ENCODE measurements at places on chromosomes 1 and 21.

DNA sequence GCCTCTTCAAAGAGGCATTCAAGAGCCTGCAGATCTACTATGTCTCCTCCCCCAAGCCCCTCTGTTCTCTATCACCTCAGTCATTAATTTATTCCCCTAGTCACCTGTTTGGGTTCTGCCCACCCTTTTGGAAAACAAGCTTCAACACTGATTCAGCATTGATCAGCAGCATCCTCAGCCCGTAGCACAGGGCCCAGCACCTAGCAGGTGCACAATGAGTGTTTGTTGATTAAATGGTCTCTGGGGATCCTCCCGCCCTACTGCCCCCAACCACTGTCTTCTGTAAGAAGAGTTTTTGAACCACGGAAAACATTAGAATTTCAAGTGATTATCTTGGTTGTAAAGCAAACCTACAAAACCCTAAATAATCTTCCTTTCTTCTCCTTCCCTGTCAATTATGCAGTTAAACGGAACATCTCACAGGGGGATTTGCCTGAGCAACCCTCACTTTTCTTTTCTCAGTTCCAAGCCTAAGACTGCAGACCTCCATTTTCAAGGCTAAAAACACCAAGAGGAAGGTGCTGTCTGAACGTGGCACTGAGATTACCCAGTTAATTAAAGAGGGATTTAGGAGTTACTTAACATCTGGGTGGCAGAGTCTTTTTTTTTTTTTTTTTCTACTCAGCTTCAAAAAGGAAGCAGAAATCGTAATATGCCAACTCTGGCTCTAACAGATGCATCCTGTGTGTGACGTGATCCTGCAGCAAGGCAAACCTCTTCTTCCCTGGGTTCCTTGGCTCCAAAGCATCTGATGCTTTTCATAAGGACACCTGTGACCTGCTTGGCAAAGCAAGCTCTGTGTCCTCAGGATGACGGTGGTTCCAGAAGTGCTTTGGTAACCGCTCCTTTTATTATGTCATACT is 163.0 kb downstream of the KAZN start:
- no peak for DNase-seq

DNA sequence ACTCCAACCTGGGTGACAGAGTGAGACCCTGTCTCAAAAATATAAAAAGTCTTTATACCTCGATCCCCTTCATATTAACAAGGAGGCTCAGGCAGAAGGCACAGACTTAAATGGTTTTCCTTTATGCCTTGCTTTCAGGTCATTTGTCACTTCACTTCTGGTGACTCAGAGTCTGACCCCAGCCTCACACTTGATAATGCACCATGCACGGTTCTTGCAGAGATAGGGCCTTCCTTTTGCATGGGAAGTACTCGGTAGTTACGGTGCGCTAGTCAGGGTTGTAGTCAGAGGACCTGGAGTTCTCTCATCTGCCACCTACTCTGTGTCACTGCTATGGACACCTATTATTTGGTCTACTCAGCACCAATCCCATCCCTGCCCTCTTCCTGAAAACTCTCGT is 43.6 kb upstream of the BMP8B start:
- DNase-seq: no peak

- DNase-seq: no peak
Observed at GRCh38 chr1:160112357-160112756, 3.2 kb upstream of the ATP1A2 start.

DNA sequence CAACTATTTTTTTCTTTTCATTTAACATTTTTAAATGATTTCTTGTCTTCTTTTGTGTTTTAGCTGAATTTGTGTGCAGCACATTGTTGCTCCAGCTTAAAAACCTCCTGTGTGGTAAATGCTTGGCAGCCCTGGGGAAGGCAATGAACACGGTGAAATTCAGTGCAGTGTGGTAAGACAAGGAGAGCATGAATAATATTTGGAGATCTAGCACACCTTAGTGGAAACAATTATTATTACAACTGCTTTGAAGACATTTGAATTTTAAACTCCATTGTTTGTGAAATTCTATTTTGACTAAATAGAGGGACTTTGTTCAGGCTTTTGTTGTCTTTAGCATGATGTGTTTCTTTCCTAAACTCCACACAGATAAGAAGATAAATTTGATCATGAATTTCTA is 242.6 kb upstream of the CXADR start:
- DNase-seq: peak; percentile 52

- DNase-seq: no peak
Observed at GRCh38 chr1:4585216-4585615, 69.2 kb upstream of the AJAP1 start.

DNA sequence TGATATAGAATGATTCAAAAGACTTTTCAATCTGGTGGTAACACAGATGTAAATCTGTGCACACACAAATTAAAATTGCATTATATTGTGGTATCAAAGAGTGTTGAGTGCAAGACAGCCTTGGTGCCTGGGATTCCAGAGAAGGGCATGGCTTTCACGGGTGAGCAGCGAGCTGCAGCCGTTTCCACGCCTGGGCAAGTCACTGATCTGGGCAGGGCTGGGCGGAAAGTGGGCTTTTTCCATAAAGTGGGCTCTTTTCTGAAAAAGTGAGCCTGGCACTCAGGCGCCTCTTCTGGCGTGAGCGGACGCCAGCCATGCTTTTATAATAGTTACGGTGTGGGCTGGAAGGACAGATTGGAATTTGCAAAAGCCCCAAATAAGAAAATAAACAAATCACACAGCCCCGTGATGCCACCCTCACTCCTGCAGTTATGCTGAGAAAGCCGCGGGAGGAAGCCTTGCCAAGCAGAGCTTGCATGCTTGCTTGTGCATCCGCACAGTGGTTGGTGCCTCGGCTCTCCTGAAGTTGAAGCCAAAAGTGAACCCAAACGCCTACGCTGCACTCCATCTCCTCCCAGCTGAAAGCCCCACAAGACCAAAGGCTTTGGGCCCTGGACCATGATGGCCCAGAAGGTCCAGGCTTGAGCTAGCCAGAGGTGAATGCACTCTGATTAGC is 7.1 kb upstream of the C1orf115 start:
- DNase-seq: no peak

DNA sequence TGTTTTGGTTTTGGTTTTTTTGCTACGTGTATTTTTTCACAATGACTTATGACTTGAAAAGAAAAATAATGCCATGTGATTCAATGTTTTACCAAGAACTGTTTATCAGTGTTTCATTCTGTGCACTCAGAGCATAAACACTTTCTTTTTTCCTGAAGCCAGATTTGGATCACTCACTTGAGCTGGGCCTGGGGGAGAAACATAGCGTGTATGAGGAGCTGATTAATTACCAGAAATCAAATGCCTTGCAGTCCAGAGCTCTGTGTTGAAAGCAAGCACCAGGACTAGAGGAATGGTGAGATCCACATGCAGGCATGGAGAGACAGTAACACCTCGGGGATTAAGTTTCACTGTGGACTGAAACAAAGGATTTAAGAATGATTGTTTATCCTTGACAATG is 642.1 kb upstream of the ADGRL2 start:
- peak; percentile 49 for DNase-seq

DNA sequence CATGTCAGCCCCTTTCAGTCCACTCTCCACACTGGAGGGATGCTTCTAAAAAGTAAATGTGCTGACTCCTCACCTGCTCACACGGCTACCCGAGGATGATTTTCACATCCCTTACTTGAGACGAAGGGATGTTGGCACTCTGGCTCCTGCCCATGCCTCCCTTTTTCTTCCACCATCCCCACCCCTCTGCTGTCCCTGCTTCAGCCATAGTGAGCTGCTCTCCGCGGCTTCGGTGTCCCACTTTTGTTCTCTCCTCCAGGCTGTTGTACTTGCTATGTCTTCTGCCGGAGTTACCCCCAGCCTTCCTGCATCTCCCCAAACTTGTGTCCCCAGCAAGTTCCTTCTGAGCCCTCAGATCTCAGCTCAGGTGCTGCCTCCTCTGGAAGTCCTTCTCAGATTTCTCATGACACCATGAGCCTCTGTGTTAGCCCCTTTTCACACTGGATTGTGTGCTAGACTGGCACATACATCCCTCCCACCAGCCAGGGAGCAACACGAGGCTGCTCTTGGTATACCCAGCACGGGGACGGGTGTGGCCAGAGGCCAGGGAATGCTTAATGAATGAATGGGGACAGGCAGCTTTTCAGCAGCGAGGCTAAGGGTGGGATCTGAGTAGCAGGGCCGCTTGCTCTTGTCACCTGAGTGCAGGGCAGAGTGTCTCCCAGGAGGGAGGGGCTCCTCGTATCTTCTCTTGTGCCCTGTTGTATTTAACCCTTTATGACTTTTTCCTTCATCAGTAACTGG is 1.3 kb downstream of the ACOT11 start:
- DNase-seq: peak; percentile 20

GRCh38 chr1:240786880-240787279 is 174.9 kb upstream of the GREM2 start:
- no peak for DNase-seq

GRCh38 chr1:45730780-45731319 is 19.6 kb downstream of the IPP start:
- DNase-seq: no peak

DNA sequence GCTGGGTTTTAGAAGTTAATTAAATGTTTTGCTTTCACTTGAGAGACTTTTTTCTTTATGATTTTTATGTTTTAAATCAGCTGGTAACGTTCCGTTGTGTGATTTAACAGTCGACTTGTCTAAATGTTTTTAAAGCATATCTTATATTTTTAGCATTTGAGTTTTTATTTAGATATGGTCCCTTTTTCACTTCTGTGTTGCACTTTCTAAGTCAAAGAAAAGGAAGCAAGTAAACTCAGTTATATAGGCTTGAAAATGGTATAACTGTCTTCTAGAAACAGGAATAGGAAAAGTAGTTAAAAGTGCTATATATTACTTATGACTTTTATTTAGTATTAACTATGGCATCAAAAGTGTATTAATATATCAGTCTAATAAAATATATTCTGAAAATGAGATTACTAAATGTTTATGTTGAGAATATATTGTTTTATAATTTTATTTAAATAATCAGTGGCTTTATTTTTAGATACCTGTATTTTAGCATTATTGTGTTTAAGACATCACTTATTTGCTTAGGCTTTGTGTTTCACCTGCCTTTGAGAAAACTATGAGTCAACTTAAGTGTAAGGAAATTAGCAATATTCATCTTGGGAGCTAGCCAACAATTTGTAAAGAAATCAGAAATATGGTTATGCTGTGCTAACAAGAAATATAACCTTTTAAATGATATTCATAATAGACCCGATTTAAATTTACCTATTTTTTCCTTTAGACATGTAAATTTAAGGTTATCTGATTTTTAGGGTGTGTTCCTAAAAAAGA is 60.5 kb downstream of the RABGAP1L start:
- DNase-seq: no peak

- DNase-seq: no peak
Observed at GRCh38 chr21:34523019-34523555, 11.1 kb upstream of the KCNE1 start.

- no peak for DNase-seq
Observed at GRCh38 chr1:116161877-116162390, 50.7 kb downstream of the MAB21L3 start.

- no peak for DNase-seq
Observed at GRCh38 chr1:151520359-151520758, 9.2 kb downstream of the CGN start.

- peak; percentile 93 for DNase-seq
Observed at GRCh38 chr1:44807364-44808062, 362 bp upstream of the DYNLT4 start.

DNA sequence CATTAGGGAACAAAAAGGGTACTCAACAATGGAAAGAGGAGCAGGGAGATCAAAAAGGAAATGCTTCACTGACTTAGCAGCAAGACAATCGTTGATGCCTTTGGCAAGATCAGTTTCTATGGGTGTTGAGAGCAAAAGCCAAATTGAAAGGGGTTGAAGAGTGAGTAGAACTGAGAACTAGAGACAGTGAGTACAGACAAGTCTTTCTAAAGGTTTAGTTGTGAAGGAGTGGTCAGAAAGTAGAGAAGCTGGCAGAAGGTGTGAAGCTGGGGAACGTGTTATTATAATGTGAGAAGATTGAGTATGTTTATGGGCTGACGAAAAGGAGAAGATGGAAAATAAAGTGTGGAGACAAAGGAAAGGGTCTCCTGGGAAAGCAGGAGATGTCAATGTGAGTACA is 221.2 kb upstream of the USP25 start:
- no peak for DNase-seq

DNA sequence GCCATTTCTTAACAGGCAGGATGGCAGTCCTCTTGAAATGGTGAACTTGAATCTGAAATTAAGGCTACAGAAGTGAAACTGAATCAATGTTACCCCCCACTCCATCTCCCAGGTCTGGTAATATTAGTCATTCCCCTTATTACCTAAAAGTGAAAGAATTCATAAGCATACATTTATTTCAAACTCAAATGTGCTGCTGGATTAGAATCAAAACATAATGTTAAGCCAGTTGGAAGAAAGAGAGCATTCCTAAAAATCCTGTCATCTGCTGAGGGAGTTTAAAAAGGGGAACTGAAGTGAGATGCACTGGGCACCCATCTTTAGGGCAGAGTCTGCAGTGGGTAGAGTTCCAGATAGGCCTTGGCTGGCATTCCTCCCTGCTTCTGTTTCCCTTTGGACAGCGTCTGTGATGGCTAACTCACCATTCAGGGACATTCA is 17.4 kb downstream of the KIAA0319L start:
- DNase-seq: peak; percentile 53

GRCh38 chr1:76239470-76239918 is 164.9 kb downstream of the ST6GALNAC3 start:
- DNase-seq: no peak

DNA sequence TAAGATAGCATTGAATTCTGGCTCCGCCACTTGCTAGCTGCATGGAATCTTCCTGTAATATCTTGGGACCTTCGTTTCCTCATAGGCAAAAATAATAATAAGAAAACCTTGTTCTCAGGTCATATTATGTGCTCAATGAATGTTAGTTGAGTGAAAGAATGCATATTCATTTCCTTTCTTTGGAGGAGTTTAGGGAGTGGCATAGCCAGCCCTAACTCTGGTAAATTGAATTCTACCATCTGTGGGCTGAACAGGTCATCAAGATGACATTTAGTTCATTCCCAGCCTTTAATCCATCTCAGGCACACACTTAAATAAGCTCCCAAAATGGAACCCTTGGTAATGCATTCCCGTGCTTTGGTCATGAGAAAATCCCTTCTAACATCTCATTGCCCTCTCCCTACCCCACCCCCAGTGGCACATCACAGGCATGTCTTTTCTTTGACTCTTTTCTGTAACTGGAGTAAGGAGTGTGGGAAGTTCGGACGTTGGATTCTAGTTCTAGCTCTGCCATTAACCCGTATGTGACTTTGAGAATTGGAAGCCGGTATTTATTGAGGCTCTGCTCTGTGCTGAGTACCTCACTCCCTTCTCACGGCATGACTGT is 13.2 kb upstream of the MYOG start:
- DNase-seq: no peak

DNA sequence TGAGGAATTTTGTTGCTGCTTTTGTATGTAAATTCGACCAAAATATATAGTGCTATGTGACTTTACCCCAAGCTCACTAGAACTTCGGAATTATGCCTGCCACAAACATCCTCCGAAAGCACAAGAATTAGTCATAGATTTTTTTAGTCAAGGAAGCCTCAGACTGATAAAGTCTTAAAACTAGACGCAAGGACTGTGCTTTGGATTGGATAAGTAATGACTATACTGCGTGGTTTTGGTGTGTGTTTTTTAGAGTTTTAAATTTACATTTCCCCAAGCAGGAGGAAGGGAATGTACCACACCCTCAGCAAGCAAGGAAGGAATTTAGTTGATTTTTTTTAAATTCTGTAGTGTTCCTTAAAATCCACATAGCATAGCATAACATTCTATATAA is 10.3 kb downstream of the WLS start:
- peak; percentile 44 for DNase-seq

All from AG20443 (cell line).